CD8-positive, alpha-beta memory T cell (primary cell): ENCODE measurements at places on chromosomes 4 and X.

DNA sequence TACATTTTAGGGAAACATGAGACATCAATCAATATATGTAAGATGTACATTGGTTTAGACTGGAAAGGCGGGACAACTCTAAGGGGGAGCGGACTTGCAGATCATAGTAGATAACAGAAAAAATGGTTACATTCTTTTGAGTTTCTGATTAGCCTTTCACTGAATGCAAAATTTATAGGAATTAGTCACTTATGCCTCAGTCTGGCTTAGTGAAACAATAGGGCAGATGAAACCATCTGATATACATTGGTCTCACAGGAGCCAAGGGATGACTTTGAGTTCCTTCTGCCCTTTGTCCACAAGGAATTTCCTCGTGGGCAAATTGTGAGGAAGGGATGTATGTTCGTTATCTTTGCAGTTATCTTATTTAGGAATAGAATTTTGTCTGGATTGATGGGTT, 128.2 kb downstream of the ARSF start:
- H3K4me3 ChIP-seq: no peak overlapping the region
- no peaks in the 10 kb centered on the region for H3K27me3 ChIP-seq
- H3K4me1 ChIP-seq: no peaks in the 10 kb centered on the region
- H3K27ac ChIP-seq: no peak overlapping the region
- no peak for DNase-seq
- no peaks in the 10 kb centered on the region for H3K36me3 ChIP-seq

- no peak overlapping the region for H3K4me3 ChIP-seq
- H3K36me3 ChIP-seq: no peaks in the 10 kb centered on the region
- no peaks in the 10 kb centered on the region for H3K27me3 ChIP-seq
- no peaks in the 10 kb centered on the region for H3K4me1 ChIP-seq
Observed at GRCh38 chrX:57901466-57901865, 8.8 kb downstream of the ZXDA start.

- H3K4me3 ChIP-seq: no peak overlapping the region
- H3K27me3 ChIP-seq: no peaks in the 10 kb centered on the region
- H3K27ac ChIP-seq: no peak overlapping the region
- no peaks in the 10 kb centered on the region for H3K36me3 ChIP-seq
- no peak for DNase-seq
Observed at GRCh38 chrX:71525316-71525715, 7.6 kb upstream of the OGT start.

DNA sequence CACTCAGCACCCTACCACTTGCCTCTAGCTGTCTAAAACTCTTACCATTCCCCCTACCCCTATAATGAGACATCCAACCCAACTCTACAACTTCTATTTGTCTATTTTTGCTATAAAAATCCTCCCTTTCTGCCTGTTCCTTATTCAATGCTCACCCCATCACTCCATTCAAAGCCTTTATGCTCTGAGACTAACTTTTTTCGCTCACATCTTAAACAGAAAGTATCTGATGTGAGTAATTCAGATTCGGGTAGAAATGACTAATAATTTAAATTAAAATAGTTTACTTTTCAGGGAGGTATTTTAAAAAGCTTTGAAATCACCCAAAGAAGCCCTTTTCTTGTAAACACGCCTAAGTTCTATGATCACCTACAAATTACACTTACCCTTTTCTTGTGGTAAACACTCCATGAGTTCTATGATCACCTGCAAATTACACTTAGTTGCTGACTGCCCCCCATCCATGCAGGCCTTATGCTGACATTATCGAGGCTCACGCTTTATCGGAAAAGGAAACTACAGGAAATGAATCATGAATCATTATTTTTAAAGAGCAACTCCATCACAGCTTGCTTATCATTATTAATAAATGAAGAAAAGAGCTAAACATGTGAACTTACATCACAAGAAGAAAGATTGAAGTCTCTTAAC, 168.7 kb upstream of the PPP1R2C start:
- peaks cover 71% of the 10 kb centered on the region for H3K4me1 ChIP-seq
- peak; percentile 52 for DNase-seq
- H3K27ac ChIP-seq: no peak overlapping the region
- no peaks in the 10 kb centered on the region for H3K36me3 ChIP-seq
- no peak overlapping the region for H3K4me3 ChIP-seq

DNA sequence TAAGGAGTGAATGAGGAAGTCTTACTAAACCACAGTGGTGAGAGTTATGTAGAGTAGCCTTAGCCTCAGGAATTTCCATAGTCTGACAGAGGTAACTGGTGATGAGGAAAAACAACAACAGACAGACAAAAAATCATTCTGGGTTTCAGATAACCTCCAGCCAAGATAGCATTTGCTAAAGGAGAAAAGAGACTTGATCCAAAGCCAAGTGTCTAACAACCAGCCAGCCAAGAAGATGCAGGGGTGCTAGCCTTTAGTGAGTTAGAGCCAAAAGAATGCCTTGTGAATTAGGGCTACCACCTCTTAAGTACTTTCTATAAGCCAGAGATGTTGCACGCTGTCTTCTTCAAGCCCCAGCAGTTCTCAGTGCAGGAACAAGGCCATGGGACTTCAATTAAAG, 478.0 kb upstream of the CPEB2 start:
- DNase-seq: no peak
- H3K36me3 ChIP-seq: no peaks in the 10 kb centered on the region
- no peak overlapping the region for H3K4me3 ChIP-seq

GRCh38 chrX:10617999-10618351, 2.4 kb downstream of the MID1 start:
- no peak overlapping the region for H3K27ac ChIP-seq
- H3K4me1 ChIP-seq: no peaks in the 10 kb centered on the region
- no peaks in the 10 kb centered on the region for H3K36me3 ChIP-seq
- no peaks in the 10 kb centered on the region for H3K27me3 ChIP-seq
- no peak overlapping the region for H3K4me3 ChIP-seq
- no peak for DNase-seq

DNA sequence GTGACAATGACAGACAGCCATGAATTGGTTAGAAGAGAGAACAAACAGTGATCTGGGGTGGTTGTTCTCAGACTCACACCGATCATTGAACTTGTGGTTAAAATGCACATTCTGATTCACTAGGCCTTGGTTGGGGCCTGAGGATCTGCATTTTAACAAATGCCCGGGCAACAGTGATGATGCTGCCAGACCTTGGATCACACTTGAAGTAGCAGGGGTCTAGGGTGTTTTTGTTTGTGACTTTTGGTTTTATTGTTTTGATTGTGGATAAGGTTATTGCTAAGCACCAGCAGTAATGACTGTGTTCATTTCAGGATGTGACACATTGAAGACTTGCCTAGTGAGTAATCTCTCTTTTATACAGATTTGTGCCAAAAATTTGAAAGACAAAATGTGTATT, 36.5 kb downstream of the TXLNG start:
- H3K36me3 ChIP-seq: no peaks in the 10 kb centered on the region
- H3K27ac ChIP-seq: no peak overlapping the region
- H3K27me3 ChIP-seq: no peaks in the 10 kb centered on the region
- H3K4me3 ChIP-seq: no peak overlapping the region

DNA sequence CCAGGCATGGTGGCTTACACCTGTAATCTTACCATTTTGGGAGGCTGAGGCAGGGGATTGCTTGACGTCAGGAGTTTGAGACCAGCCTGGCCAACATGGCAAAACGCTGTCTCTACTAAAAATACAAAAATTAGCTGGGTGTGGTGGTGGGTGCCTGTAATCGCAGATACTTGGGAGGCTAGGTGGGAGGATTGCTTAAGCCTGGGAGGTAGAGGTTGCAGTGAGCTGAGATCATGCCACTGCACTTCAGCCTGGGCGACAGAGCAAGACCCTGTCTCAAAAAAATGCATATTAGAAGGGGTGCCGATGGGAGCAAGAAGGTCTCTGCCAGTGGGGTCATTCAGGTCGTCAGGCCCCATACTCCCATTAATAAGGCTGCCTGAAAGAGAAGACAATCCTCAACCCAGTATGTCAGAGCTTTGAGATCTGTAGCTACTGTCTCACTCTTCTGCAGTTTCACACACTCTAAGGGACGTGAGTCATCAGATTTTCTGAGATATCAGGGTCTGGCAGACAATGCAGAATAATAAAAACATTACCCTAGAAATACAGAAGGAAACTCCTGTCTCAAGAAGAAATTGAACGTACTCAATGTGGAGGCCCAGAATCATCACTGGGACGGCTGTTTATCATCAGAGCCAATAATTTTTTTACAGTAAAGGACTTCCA, 176.7 kb upstream of the FAT1 start:
- H3K27ac ChIP-seq: peak overlapping the region; percentile 7
- no peaks in the 10 kb centered on the region for H3K27me3 ChIP-seq
- no peaks in the 10 kb centered on the region for H3K36me3 ChIP-seq
- DNase-seq: no peak
- H3K4me3 ChIP-seq: no peak overlapping the region

GRCh38 chr4:68895561-68896198, 55.9 kb downstream of the UGT2A3 start:
- H3K27ac ChIP-seq: no peak overlapping the region
- DNase-seq: no peak
- no peaks in the 10 kb centered on the region for H3K4me1 ChIP-seq
- no peaks in the 10 kb centered on the region for H3K36me3 ChIP-seq
- H3K27me3 ChIP-seq: no peaks in the 10 kb centered on the region
